Right kidney (tissue), 9 donors: ENCODE measurements at places on chromosomes 16 and 17.

DNA sequence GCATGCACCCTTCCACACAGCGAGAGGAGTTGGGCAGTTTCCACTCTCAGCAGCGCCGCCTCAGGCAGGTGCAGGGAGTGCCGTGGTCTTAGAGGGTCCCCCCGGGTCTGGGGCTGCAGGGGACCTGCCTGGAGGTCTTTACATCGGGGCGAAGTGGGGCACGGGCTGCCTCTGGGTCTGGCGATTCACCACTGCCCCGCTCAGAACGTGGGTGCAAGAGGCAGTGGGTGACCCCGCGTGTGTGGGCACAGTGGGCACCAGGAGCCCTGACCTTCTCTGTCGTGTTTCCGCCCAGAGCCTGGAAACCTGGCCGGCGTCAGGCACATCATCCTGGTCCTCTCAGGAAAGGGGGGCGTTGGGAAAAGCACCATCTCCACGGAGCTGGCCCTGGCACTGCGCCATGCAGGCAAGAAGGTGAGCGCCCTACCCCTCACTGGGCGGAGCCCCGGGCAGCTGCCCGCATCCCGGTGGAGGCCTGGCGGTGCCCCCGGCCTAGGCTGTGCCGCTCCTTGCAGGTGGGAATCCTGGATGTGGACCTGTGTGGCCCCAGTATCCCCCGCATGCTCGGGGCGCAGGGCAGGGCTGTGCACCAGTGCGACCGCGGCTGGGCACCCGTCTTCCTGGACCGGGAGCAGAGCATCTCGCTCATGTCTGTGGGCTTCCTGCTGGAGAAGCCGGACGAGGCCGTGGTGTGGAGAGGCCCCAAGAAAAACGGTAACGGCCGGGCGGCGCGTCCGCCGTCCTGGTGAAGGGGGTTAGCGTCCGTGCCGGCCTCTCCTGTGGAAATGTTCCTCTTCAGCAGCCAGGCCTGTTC, 3.7 kb downstream of the NUBP2 start:
- DNase-seq: no peak

GRCh38 chr16:79713609-79714309, 113.2 kb upstream of the MAF start:
- no peak for DNase-seq

GRCh38 chr16:52499060-52499440, 47.9 kb downstream of the TOX3 start:
- DNase-seq: no peak

- DNase-seq: no peak
These were observed 90.6 kb upstream of the HAS3 start for GRCh38 chr16:69014811-69015210.

- no peak for DNase-seq
These were observed 113.5 kb downstream of the MGAT5B start for GRCh38 chr17:76981545-76982295.

DNA sequence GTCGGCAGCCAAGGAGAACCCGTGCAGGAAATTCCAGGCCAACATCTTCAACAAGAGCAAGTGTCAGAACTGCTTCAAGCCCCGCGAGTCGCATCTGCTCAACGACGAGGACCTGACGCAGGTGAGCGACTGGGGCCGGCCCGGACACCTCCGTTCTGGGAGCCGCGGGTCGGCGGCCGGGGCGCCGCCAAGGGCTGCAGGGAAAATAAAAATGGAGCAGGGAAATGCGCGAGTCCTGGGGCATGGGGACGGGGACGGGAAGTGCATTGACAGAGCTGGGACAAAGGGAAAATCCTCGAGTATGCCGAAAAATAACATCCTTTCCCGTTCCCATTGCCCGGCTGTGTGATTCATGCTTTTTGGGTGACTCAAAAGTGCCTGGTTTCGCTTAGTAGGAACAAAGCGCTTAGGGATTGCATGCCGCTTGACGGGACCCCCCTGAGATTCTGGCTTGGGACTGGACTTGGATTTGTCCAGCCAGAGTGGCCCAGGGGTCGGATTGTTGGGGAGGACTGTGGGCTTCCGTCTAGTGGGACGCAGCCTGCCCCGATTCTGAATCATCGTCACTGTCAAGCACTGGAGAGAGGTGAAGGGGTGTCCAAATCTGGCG, 699 bp downstream of the MPRIP start:
- peak; percentile 79 for DNase-seq
